ENCODE measurements at places on chromosomes 12 and 14. TPM values are rescaled to one million over a fixed set of nuclear protein-coding genes. Genes with fewer than 3 reads are reported as not detected.

BHLHE41 gene
- 4.7 TPM for total RNA-seq

DNA sequence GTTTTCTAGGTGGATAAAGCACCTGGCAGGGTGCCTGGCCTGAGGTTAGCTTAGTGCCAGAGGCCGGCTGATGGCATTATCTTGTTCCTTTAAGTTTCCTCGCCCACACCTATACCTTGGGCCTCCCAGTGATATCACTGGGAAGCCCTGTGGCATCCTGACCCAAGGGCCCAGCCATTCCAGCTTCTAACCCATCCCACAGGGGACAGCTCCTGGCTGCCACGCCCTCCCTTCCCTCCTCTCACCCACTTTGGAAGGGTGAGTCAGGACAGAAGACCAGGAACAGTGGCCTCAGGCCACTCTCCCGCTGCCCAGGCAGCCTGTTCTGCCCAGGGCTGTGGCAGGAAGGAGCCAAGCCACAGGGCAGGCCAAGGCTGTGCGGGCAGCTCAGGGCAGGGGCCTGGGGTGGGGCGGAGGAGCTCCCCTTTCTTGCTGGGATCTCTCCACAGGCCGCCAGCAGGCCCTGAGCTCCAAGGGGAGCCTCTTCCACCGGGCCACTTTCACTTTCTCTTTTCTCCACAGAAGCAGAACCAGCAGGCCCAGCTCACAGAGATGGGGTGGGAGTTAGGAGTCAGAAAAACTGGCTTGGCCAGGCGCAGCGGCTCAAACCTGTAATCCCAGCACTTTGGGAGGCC, 75.1 kb downstream of the IRF2BPL start:
- peak; percentile 97 for DNase-seq
- H3K36me3 ChIP-seq: no peaks in the 10 kb centered on the region
- peaks cover 54% of the 10 kb centered on the region for H3K4me1 ChIP-seq
- peak overlapping the region; percentile 94 for H3K27ac ChIP-seq
- no peaks in the 10 kb centered on the region for H3K27me3 ChIP-seq
- peak overlapping the region; percentile 64 for H3K4me3 ChIP-seq

GRCh38 chr12:28610401-28611114, 420.3 kb downstream of the CCDC91 start:
- no peaks in the 10 kb centered on the region for H3K27me3 ChIP-seq
- H3K4me3 ChIP-seq: no peak overlapping the region
- peak overlapping the region; percentile 4 for H3K27ac ChIP-seq
- no peak for DNase-seq

KRT3 gene
- total RNA-seq: not detected

All from osteoblast (primary cell).